ENCODE measurements at places on chromosomes 1 and 21.

GRCh38 chr1:31155216-31155806, 84.4 kb downstream of the NKAIN1 start:
- DNase-seq = peak; percentile 1

- DNase-seq = no peak
These were observed 15.9 kb upstream of the ADAMTS5 start for GRCh38 chr21:26982767-26983166.

GRCh38 chr1:201096041-201096461, 16.2 kb downstream of the CACNA1S start:
- no peak for DNase-seq

DNA sequence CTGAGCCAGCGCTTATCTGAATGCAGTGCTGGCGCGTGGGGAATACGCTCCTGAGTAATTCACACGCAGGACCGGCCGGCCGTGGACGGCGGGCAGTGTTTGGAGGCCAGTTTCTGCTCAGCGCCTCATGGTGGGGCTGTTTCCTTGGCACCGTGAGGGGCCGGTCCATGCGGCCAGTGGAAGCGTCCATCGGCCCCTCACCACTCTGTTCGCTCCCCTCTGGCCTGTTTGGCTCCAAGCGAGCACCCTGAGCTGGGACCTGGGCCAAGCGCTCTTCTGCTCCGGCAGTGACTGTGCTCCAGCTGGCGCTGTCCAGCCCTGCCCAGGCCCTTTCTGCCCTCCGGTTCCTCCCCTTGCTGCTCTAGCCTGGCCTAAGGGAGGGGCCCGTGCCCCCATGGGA, 16.3 kb upstream of the PLCH2 start:
- no peak for DNase-seq

DNA sequence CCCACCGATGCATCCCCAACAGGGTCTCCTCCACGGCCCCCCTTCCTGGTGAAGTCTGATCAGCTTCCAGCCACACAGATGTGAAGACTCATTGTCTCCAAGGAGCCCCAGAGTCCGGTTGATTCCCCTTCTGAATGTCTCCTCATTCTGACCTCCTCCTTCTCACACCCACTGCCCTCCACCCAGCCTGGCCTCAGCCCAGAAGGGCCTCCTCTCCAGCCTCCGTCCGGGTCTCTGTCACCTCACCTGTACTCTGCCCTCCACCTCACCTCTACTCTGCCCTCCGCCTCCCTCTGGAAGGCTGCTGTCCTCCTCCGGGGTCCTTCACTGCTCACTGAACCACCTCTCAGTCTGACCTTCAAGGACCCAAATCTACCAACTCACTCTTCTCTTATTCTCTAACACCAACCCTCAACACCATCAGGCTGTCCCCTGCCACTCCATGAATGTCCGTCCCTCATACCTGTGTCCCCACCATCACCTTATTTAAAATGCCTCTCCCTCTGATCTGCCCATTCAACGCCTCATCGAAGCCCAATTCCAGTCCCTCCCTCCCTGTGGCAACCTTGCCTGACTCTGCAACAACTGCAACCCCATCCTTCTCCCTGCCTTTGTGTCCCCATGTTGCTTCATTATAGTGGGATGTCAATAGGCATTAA, 201.2 kb downstream of the TOMM20 start:
- DNase-seq = no peak

- no peak for DNase-seq
These were observed 36.4 kb upstream of the TARBP1 start for GRCh38 chr1:234515411-234515810.

GRCh38 chr1:182175361-182175931, 113.9 kb upstream of the ZNF648 start:
- peak; percentile 94 for DNase-seq

DNA sequence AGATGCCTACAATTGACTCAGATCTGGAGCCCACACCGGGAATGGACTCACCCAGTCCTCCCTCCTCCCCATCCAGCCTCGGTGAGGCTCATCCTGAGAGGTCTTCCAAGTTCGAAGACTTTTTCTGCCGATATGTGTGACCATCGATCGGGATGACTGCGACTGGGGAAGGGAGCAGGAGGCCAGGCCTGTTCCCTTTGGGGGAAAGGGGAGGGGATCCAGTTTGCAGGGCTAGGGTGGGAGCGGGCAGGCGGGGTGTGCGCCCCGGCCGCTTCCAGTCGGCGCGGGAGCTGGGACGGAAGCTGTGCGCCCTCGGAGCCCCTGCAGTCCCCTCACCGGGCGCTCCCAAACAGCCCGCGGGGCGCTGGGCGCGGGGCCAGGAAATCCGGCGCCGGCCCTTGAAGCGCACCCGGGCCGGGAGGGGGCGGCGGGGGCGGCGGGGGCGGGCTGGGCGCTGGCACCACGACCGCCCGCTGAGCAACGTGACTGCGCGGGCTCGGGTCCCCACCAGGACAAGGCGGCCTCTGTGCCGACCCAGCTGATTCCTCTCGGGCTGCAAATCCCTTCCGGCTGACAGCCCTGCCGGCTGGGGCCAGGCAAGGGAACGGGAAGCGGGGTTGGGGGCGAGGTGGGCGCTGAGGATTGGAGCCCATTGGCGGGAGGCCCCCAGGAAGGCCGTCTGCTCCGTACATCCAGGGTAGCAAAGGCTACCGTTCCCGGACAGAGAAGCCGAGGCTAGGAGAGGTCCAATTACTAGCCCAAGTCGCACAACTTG, 103.9 kb downstream of the EBNA1BP2 start:
- DNase-seq = no peak

- no peak for DNase-seq
These were observed 73.2 kb upstream of the BMP8A start for GRCh38 chr1:39418236-39418635.

DNA sequence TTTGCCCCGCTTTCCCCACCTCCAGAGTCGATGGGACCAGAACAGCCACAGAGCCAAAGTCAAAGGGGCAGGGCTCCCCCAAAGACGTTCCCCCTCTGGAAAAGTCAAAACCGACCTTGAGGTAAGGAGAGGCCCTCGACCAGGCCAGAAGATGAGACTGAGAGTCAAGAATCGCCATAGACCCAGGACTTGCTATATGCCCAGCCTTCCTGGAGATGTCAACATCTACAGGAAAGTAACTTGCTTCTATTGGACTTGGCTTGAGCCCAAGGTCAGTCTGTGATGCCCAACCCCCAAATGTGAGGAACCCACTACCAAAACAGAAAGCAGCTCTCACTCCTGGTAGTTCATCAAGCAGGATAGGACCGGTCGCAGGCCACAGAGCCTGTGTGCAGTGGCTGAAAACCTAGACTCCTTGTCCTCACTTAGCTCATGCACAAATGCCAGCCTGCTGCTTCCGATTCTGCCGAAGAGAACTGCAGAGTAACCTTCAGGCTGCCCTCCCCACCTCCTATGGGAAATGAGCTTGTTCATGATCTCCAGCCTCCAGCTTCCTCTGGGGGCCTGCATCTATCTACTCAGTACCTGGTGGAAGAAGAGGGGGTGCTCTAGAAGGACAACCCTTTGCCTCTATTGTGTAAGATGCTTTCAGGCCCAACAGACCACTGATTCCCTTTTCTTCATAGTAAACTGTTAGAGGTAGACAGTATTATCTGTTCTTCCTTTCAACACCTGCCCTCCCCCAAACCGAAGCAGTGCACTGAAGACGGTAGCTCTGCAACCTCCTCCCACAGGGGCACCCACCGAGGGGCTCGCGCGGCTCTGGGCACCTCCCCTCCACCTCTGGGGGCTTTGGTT, 1.4 kb downstream of the ACOT7 start:
- DNase-seq = no peak

DNA sequence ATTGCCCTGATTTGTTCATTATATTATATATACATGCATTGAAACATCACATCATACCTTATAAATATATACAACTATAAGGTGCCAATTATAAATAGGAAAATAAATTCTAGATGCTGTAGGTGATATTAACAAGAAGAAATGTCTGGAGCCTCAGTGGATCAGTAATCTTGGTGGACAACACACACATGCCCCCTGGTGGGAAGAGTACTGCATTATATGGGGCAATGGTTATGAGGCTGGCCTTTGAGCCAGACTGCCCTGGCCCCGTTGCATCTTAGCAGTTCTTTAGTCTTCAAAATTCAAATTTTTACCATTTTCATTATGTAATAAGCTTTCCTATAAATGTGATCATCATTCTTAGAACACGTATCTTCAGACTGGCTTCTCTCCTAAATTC, 335.0 kb upstream of the GREM2 start:
- no peak for DNase-seq

- DNase-seq = no peak
These were observed 53.3 kb upstream of the SYT14 start for GRCh38 chr1:209884665-209885117.

DNA sequence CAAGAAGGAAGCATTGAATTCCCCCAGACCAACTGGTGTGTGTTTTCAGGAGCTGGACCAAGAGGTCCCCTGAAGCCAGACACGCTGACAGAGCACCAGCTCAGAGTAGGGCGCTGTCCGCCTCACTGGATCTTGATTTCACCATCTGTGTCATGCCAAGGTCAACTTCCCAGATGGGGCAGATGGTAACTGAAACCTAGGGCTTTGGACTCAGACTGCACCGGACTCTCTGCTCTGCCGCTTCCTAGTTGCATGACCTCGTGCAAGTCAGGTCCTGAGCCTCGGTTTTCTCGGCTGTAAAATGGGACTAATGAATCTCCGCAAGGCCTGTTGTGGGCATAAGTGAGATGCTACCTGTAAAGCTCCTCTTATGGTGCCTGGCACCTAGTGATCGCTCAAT, 17.9 kb upstream of the CASZ1 start:
- DNase-seq = no peak

GRCh38 chr1:116125758-116126157, 14.6 kb downstream of the MAB21L3 start:
- DNase-seq = no peak

- no peak for DNase-seq
These were observed 2.6 kb upstream of the SAMD13 start for GRCh38 chr1:84298684-84299535.

DNA sequence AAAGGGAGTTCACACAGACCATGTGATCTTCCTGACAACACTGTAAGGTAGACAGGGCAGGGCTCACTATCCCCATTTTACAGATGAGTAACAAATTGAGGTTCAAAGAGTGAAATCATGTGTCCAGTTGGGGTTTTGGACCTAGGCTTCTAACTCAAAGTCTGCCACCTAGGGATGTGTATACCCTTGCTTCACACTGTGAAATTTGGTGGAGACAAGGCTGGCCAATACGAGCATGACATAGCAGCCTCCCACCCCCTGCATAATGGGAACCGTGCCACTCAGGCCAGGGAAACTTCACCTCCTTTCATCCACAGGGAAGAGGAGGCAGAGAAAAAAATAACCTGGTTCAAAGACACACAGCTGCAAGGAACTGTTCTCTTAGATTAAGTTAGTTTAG, 6.8 kb downstream of the IQGAP3 start:
- no peak for DNase-seq

Measured in NCI-H748 treated with DMSO at 0.1 percent for 48 hours (cell line).